ENCODE measurements at places on chromosomes 5 and 9.
A peak's percentile ranks its signal among the peaks of the same experiment; 100 is the strongest.

DNA sequence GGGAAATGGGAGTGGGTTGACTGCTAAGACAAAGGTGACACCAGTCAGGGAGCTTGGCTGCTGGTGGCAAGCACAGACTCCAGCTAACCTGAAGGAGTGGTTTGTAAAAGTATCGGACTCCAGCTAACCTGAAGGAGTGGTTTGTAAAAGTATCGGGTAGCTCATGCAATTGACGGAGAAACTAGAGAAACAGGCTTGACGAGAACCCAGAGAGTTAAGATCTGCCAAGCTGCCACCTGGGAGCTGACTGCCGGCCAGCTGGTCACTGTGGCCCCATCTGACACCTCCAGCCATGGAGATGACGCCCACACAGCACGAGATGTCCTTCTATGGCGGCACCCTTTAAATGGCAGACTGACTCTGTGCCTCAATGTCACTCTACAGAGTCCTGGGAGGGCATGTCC, 28.3 kb upstream of the CRB2 start:
- no peak for DNase-seq

GRCh38 chr5:147874910-147875367, 3.6 kb upstream of the SCGB3A2 start:
- DNase-seq = no peak

- no peak for DNase-seq
These were observed 12.8 kb downstream of the PDLIM4 start for GRCh38 chr5:132270335-132270665.

DNA sequence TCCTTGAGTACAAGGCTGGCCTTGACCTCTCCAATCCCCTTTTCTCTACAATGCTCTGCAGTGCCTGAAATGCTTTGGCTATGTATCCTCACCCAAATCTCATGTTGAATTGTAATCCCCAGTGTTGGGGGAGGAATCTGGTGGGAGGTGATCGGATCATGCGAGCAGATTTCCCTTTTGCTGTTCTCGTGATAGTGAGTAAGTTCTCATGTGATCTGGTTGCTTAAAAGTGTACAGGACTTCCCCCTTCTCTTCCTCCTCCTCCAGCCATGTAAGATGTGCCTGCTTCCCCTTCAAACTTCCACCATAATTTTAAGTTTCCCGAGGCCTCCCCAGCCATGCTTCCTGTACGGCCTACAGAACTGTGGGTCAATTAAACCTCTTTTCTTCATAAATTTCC, 28.5 kb upstream of the AKNA start:
- DNase-seq = no peak

- peak; percentile 14 for DNase-seq
These were observed 541 bp downstream of the GNPDA1 start for GRCh38 chr5:142012186-142012785.

Measured in fibroblast of upper back skin (primary cell).